ENCODE measurements at places on chromosomes 7 and 10.

DNA sequence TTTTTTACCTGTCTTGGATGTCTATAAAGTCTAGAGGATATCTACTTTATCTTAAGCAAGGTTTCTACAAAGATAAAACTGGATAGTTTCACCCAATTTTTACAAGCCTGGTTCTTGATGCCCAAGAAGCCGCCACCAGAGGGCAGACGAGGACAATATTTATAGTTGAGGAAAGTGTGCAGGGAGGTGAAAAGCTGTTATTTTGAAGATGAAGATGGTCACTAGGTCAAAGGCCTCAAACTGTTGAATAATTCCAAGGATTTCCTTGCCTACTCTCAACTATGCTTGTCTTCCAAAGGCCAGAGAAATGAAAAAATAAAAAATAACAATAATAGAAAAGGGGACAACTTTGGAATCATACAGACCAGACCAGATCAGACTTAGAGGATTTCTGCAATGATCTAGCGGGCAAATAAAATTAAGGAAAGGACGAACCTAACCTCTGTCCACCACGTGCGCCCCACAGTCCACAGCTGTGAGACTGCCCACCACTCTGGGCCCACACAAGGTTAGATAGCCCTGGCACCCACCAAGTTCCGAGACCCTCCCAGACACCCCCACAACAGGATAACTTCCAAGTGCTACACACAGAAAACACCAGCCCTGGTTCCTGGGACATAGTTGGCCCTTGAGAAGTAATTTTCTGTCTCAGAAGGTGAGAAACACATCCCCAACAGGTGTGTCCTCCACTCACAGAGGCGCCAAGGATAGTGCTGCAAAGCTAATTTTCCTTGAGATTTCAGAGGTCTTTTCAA, 2.8 kb downstream of the PKD1L1 start:
- DNase-seq: peak; percentile 94

GRCh38 chr10:123943307-123943706, 51.7 kb upstream of the CPXM2 start:
- no peak for DNase-seq

- no peak for DNase-seq
These were observed 20.8 kb downstream of the CCDC6 start for GRCh38 chr10:59885430-59886134.

GRCh38 chr7:116970238-116970910, 17.1 kb downstream of the ST7 start:
- no peak for DNase-seq

- peak; percentile 82 for DNase-seq
These were observed 631 bp downstream of the HPS6 start for GRCh38 chr10:102065561-102066398.

DNA sequence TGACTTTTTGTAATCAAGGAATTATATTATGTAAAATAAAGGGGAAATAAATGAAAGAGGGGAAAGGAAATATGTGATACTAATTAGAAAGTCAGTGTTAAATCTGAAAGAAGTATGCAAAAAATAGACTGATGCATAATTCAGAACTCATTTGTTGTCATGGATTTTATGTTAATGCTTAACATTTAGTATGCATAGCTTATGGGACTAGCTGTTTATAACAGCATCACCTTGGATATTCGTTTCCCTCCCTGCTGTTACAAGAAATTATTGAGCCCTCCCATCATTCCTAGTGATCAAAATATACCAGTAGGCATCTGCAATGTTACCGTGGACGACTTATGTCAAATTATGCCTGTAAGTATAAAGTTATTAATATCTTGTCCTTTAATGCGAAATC, 85.9 kb downstream of the HECTD2 start:
- no peak for DNase-seq
